ENCODE measurements at places on chromosomes 5 and 9.

GRCh38 chr9:7192266-7192665 is 434.5 kb downstream of the KDM4C start:
- no peak for DNase-seq

DNA sequence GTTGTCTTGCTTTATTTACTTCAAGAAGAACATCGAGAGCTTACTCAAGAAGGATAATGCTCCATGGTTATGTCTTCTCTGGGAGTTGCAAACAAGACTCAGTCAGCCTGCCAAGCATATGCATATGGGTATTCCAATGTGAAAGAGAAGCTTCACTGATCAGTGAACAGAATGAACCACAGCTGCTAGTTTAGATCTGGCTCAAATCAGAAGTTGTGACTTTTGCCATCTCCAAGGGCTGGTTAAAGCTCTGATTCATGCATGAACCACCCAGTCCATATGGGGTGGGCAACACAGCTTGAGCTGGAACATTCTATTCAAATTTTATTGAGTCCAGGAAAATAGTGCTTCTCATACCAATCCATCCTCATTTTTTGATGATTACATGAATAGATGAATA is 50.0 kb downstream of the ATPSCKMT start:
- DNase-seq, result no peak

DNA sequence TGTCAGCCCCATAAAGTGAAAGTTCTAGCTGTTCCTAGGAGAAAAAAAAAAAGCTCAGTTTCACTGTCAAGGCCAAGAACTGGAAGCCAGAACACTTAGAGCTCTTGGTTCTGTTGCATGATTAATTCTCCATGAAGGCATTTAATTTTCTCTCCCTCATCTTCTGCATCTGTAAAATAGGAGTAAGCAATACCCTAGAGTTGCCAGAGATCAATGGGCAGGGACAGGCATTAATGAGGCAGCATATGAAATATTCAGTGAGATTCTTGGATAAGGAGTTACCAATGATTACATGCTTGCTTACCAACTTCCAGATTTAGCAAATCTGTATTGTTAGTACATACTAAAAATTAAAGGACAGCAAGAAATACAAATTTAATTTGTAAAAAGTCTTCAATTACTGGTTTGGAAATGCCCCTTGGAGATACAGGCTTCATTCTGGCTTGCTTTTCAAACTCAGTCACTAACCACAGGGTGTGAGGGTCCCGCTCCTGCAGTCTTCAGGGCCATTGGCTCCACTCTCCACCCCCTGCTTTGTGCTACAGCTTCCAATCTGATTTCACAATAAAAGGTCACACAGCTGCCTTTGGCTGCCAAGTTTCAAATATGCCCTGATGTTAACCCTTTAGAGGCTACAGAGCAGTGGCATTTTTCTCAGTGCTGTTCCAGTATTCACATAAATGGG is 624.6 kb downstream of the BNC2 start:
- DNase-seq, result no peak

GRCh38 chr9:69673311-69673640 is 1.1 kb upstream of the APBA1 start:
- DNase-seq, result no peak

- no peak for DNase-seq
These were observed 653 bp upstream of the CCNI2 start for GRCh38 chr5:132746592-132746953.

- no peak for DNase-seq
These were observed 2.7 kb downstream of the PTGER4 start for GRCh38 chr5:40682154-40683017.

GRCh38 chr9:104885818-104886709 is 41.9 kb downstream of the ABCA1 start:
- DNase-seq, result no peak

GRCh38 chr5:138819081-138819480 is 56.1 kb downstream of the LRRTM2 start:
- DNase-seq, result no peak

DNA sequence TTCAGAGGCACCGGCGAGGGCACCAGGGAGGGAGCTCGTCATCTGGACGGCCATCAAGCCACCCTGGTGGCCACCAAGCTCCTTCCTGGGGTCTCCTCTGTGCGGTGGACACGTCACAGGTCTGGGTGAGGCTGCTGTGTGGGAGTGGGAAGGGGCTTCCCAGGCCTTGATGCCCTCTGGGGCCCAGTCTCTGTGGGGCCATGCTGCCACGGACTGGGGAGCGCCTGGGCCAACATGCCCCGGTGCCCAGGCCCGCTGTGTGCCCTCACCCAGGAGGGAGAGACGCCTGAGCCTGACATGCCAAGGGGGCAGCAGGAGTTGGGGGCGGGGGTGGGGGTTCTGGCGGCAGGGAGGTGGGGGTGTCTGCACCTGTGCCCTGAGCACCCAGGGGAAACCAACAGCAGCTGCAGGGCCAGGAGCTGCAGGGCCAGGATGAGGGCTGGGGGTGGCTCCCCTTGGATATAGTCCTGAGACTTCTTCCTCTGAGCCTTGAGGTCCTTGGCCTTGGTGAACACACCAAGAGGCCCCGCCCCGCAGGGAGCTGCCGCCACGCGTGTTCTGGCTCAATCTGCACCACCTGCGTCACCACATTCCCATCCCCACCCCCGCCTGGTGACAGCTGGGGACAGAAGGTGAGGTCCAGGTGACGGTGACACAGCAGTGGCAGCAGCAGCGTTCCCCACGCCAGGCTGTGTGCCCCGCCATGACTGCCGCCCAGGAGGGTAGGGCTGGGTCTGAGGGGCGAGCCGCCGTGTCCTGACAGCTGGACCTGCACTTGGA is 15.3 kb upstream of the SEC16A start:
- DNase-seq, result no peak

GRCh38 chr5:66249920-66250319 is 105.8 kb downstream of the SREK1 start:
- DNase-seq, result no peak

- DNase-seq, result no peak
These were observed 36.3 kb upstream of the CRB2 start for GRCh38 chr9:123319541-123320339.

GRCh38 chr5:3709068-3709716 is 113.6 kb downstream of the IRX1 start:
- no peak for DNase-seq

GRCh38 chr5:5676218-5676617 is 253.7 kb downstream of the ICE1 start:
- no peak for DNase-seq

- no peak for DNase-seq
These were observed 256.0 kb downstream of the DOCK8 start for GRCh38 chr9:470552-471194.

DNA sequence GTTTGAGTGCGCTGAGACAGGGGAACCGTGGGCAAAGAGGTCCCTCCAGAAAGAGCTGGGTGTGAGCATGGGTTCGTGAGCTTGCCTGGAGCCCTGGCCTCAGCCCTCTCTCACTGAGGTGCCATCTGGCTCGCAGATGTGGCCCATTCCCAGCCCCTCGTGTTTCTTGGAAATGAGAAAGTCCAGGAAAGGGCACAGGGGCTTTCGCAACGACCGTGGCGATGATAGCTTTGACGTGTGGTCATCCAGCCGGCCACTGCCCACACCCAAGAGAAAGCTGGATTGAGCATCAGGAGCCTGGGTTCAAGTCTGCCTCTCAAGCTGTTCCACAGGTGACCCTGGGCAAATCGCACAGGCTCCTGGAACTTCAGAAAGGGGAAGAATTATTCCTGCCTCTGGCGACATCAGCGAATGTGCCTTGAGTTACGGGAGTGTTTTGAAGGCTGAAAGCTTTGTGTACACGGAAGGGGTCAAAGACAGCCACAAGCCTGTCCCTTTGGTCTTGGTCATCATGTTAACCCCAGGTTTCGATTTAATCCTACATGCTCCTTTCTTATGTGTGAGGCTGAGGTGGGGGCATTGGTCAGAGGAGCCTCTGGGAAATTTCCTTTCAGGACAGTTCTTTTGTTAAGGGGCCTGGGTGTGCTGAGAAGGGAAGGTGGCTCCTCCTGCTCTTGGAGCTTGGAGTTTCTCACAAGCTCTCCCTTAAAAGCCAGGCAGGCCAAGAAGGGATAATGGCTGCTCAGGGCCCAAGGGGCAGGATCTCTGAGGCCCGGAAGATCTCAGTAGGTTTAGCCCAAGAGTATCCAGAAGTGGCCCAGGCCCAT is 41.7 kb upstream of the IL17B start:
- DNase-seq, result no peak

GRCh38 chr9:94782355-94783101 is 56.0 kb downstream of the AOPEP start:
- no peak for DNase-seq

DNA sequence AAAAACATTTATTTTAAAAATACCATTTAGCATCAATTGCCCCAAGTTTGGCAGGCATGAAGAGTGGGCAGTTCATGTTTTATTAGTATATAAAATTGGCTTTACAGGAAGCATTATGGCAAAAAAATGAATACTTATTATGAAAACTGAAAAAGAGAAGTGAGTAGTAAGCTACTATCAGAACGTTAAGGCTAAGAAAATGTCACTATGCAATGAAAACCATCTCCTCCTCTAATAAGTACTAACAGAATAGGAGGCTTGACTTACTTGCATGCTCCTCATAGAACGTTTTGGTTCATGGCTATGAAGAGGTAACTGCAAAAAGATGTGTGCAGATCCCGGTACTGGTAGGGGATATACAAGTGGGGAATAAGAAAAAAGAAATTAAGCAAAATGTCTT is 23.6 kb downstream of the TICAM2 start:
- no peak for DNase-seq

DNA sequence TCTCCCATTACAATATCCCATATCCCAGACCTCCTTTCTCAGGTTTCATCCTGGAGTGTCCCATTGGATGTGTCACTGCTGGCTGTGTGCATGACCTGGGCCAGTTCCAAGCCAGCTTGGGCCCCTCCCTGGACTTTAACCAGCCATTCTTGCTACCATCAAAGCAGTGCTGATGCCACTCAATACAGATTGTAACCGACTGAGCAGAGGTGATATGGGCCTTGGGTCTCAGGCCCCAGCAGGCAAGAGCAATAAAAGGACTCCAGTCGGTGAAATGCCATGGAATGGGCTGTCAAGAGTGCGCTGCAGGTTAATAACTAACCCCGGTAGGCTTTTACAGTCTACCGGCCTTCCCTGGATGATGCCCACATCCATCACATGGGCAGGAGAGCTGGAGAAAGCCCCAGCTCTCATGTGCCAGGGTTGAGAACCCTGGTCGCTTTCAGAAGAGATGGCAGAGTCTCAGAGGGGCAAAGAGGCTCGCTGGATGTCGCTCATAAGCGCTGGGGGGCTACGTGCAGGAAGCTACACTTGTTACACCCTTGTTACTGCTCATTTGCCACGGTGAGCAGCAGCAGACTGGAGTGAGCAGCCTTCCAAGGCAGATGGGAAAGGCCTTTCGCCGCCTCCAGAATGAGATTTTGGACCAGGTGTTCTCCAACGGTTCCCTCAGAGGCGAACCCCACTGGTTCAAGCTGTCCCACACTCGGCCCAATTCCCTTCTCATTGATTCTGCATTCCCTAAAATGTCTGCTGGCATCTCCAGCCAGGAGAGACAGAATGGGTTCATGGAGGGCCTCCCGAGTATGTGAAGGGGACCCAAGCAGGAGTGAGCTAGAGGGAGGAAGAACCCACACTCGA is 13.2 kb downstream of the EPB41L4B start:
- no peak for DNase-seq

DNA sequence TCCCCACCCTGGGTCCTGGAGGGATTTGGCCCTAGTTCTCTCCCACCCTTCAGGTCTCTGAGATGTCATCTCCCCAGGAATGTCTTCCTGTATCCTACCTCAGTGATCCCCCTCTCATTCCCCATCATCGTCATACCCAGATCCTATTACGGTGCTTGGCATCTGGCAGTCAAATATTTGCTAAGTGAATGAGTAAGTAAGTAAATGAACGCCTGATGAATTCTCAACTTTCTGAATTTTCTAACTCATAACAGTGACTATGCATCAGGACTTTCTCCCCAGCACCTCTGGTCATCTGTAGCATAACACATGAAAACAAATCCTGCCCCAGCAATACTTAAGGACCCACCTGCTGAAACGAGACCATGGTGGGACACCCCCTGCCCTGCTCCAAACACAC is 244.2 kb downstream of the EBF1 start:
- no peak for DNase-seq

DNA sequence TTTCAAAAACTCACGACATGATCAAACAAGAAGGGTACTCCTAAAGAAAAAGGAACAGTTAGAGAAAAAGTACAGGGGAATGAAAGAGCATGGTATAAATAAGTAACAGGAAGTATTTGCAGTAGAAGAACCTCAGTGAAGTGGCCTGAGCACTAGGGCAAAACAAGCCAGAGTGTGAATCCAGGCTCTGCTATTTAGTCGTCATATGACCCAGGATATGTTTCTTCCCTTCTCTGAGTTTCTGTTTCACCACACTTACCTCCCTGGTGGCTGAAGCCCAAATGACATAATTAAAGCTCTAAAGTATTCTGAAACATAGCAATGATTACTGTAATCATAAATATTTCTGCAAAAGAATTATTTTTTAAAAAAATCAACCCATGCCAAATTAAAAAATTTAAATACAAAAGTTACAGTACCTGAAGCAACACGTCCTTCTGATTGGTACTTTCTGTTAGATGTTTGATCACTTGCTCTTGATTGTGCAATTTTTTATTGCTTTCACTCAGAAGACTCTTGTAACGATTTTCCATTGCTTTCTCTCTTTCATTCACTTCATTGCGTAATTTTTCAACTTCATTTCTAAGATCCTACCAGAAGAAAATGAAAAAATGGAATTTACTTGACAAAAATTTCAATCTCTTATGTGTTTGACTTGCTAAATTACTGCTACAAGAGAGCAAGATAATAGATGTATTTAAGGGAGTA is 88.9 kb downstream of the CDK5RAP2 start:
- no peak for DNase-seq

DNA sequence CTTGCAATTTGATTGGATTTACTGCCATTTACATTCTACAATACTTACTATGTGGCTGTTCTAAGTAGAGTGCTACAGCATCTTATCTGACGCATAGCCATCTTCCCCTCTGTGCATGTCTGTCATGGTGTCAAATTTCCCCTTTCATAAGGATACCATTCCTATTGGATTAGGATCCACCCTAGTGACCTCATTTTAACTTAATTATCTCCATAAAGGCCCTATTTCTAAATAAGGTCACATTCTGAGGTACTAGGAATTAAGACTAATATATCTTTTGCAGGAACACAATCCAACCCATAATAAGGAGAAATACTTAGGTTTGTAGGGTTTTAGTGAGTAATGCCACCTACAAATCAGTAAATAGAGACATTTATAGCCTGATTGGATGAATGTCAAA is 268.0 kb downstream of the ADAMTSL1 start:
- no peak for DNase-seq

DNA sequence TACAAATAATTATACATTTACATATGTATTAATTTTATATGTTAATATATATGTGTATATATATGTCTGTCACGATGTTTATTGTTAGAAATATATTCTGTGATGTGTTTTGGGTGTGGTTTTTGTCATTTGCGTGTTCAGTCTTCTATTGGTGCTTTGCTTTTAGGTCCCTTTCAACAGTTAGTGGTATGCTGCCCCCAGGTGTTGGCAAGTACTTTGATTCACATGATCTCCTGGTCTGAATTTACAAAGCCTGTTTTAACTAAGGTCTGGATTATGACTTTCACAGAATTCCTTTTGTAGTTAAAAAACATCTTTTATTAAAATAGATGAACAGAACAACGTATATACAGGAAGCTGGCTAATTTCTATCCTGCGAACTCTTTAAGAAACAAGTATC is 271.5 kb downstream of the CCDC171 start:
- DNase-seq, result no peak

- no peak for DNase-seq
These were observed 547.2 kb downstream of the CSNK1G3 start for GRCh38 chr5:124059200-124059599.

Measured in 8988T (cell line).